ENCODE measurements at places on chromosomes 12 and 14.

GRCh38 chr14:74501135-74501614 lies 7.6 kb downstream of the ISCA2 start:
- no peak for DNase-seq

- DNase-seq, result no peak
Observed at GRCh38 chr14:77032491-77032843, 4.0 kb upstream of the IRF2BPL start.

- DNase-seq, result no peak
Observed at GRCh38 chr14:50099335-50099734, 17.0 kb downstream of the VCPKMT start.

DNA sequence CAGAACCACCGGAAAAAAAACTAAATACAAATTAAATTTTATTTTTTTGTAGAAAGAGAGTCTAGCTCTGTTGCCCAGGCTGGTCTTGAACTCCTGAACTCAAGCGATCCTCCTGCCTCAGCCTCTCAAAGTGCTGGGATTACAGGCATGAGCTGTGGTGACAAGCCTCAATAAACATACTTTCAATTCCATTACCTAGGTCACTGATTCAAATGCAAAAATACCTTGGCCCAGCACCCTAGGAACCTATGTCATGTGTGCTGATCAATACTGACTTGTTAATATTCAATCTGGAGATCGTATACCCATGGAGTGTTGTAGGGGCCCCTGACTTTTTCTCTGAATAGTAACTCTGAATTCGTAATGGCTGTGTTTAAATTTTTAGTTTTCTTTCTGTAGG lies 7.1 kb upstream of the TMEM30B start:
- no peak for DNase-seq

GRCh38 chr14:99263564-99264330 lies 8.2 kb downstream of the BCL11B start:
- no peak for DNase-seq

DNA sequence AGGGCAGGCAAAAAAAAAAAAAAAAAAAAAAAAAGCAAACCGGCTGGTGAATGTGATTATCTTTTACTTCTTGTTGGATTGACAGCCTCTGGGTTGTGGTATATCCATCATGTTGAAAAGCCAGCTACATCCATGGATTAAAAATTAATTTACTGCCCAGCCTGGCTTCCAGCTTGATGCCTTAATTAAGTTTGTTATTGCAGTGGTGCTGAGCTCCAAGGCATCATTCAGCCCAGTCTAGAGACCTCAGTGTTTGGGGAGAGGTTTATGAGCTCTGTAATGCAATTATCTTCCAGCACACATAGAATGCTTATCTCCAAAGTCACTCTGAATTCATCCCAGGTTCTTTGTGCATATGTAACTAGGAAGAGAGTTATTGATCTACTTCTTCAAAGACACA lies 114.8 kb downstream of the RIMBP2 start:
- DNase-seq, result no peak

DNA sequence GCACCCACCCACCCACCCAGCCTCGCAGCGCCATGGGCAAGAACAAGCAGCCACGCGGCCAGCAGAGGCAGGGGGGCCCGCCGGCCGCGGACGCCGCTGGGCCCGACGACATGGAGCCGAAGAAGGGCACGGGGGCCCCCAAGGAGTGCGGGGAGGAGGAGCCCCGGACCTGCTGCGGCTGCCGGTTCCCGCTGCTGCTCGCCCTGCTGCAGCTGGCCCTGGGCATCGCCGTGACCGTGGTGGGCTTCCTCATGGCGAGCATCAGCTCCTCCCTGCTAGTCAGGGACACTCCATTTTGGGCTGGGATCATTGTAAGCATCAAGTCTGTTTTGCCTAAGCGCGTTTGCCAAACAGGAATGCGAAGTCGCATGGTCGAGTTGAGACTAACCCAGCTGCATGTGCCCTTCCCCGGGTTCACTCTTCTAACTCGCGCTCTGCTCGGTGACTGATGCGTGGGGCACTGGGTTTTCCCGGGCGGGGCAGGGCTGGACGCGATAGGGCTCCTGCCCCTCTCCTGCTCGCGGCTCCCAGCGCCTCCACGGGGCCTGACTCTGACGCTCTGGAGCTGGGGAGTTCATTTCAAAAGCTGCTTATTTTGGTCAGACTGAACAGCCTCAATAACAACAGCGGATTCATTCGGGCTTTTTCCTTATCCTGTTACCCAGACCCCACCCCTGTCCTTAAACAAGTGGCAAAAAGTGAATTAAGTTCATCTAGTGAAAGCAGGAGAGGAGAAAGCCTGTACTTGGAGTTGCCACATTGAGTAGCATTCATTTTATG lies 458 bp downstream of the SSPN start:
- no peak for DNase-seq

- no peak for DNase-seq
Observed at GRCh38 chr14:81066672-81067071, 111.3 kb downstream of the TSHR start.

GRCh38 chr14:75884198-75884611 lies 97.6 kb downstream of the TGFB3 start:
- DNase-seq, result no peak

DNA sequence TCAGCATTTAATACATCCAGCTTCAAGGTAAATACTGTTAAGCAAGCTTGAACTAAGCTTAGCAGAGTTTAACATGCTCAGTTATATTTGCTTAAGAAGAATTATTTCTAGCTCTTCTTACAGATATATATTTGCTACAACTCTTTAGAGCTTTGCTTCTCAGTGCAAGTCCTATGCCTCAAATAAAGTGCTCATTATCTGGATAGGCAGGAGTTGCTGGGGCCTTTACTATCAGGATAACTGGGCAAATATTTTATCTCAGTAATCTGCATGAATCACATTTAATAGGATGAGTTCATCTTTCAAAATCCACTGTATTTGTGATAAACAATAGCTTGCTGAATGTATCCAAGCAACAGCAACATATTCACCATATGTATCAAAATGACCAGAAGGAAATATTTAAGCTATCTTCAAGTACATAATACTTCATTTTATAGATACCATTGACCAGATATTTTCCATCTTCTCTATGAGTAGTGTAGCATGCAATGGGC lies 187.6 kb downstream of the NOVA1 start:
- no peak for DNase-seq

GRCh38 chr12:95940514-95940913 lies 1.9 kb downstream of the CCDC38 start:
- no peak for DNase-seq

GRCh38 chr12:32558903-32559302 lies 120.2 kb upstream of the DNM1L start:
- no peak for DNase-seq

DNA sequence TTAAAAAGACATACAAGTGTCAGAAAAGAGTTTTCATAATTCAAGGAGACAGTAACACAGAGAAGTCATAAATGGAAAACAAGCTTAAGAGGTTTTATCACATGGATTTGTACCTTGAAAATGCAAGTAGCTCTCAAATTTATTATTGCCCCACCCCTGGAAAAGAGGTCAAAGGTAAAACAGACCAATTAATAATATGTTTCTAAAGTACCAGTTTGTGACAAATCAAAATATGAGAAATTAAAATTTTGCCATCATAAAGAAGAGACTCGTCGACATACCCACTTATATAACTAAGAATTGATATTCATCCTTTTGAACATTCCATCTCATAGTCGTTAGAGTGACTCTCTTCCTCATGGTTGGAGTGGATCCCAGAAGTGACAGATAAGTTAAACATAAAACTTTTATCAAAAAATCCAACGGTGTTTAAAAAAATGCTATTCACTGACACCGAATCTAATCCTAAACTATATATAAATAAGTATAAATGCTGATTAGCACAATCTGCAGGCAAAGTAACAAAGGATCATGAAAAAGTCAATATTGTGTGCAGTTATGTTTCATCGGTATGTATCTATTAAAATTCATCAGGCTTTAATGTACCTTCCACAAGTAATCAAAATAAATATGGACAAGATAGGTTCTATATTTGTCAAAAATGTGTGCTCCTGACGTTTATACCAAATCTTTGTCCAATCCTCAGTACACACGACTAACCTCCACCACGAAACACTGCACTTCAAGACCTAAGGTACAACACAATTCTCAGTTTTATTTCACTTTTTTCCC lies 2.3 kb downstream of the CORO1C start:
- no peak for DNase-seq

DNA sequence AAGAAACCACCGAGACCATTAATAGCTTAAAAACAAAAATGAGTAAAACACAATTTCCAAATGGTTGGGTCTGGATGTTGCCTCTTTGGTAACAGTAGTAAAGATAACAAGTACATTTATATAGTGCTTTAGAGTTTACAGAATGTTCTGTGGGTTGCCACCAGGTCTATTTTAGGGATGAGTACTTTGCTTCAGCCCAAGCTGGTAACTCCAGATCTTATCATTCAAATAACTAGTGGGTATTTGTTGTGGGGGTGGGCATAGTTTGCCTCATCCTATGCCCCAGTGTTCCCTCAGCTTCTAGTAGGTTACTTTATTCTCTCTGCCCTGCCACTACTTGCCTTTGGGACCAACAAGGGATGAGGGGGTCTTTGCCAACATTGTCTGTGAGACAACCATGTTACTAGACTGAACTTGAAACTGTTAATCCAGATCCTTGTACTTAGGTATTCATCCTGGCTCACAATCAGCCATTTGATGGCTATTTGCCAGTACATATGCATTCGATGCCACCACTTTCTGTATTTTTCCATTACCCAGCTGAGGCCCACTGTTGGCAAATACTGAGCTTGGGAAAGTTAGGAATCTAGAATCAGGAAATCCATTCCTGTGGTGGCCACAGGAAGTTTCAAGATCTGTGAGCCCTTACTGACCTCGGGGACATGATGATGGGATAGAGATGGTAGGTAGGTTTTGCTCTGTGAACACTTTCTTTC lies 17.6 kb upstream of the AKAP6 start:
- DNase-seq, result no peak

- no peak for DNase-seq
Observed at GRCh38 chr12:92007787-92008186, 137.9 kb downstream of the BTG1 start.
